Central memory CD4-positive, alpha-beta T cell (primary cell): ENCODE measurements at places on chromosomes 7 and 10.

GRCh38 chr10:81031774-81032173 lies 494.1 kb downstream of the SH2D4B start:
- no peak for DNase-seq

- no peak for DNase-seq
Observed at GRCh38 chr7:7570584-7570983, 3.9 kb downstream of the MIOS start.

DNA sequence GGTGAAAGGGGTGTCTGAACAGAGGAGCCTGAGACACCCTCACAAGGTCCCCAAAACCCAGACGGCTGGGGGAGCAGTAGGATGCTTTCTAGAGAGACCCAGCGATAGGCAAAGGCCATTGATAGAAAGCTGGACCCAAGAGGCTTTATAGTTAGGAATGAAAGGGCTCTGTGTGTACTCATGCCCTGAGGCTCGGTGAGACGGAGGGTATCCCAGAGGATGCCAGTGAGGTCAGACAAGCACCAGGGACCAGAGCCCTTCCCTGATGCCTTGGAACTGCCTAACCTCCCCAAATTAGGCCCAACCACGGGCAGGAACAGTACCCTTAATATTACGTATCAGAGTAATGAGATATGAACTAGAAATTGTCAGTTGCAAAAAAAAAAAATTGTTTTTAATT lies 48.6 kb upstream of the RTKN2 start:
- DNase-seq, result no peak

DNA sequence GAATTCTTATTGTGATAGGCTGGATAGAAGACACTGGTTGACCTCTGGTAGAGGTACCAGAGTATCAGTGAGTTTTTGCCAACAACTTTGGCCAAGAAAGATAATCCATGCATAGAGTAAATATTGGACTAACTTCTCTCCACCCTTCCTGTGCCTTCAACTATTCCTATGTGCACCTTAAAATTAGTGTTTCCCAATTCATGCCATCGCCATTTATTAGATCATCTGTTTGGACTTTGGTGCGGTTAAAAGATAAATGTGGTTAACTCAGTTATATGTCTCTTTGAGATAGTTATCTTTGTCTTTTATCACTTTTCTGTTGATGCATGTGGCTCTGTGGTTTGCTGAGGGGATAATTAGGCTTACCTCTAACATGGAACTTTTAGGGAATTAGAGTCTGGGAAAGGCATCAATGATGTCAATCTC lies 4.6 kb downstream of the PAPSS2 start:
- no peak for DNase-seq

GRCh38 chr7:127635659-127636285 lies 16.2 kb upstream of the SND1 start:
- no peak for DNase-seq

DNA sequence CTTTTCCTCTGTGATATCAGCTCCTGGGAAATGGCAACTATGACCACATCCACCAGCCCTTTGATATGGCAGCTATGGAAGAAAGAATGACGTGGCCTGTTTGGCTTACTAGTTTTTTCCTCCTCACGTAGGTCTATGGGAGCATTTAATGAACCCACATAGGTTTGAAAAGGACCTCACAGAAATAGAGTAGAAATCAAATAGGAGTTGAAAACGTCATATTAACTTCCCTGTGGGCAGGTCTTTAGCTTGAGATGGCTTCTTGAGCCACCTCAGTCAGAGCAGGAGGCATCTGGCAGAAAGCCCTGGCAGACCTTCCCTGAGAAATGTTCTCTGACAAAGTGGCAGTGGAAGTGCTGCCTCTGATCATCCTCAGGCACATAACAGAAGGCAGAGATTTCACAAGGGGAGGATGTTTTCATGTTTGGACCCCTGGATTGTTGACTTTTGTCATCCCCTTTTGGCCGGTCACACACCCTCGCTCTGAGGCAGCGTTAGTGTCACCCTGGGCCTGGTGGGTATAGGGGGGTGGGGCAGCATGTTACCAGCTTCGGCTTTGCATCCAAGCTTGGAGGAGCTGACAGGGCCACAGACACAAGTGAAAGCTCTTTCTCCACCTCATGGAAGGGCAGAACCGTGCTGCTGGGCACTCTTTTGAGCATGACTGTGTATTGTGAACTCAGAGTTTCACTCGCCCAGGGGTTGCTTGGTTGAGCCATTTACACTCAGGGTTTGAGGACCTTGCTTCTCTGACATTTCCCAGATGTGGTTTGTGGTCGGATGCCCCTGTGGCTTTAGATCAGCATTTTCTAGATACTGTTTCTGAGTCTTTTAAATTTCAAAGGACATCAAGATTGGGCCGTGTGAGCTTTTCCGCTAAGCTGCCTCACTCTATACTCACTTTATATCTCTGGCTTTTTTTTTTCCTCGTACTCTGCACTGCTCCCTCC lies 184.2 kb downstream of the STK31 start:
- DNase-seq, result peak; percentile 25

- DNase-seq, result no peak
Observed at GRCh38 chr10:117788911-117789310, 246.4 kb downstream of the EMX2 start.

GRCh38 chr7:36092221-36092771 lies 60.8 kb upstream of the EEPD1 start:
- no peak for DNase-seq

GRCh38 chr10:58140691-58141347 lies 126.9 kb downstream of the IPMK start:
- DNase-seq, result no peak

DNA sequence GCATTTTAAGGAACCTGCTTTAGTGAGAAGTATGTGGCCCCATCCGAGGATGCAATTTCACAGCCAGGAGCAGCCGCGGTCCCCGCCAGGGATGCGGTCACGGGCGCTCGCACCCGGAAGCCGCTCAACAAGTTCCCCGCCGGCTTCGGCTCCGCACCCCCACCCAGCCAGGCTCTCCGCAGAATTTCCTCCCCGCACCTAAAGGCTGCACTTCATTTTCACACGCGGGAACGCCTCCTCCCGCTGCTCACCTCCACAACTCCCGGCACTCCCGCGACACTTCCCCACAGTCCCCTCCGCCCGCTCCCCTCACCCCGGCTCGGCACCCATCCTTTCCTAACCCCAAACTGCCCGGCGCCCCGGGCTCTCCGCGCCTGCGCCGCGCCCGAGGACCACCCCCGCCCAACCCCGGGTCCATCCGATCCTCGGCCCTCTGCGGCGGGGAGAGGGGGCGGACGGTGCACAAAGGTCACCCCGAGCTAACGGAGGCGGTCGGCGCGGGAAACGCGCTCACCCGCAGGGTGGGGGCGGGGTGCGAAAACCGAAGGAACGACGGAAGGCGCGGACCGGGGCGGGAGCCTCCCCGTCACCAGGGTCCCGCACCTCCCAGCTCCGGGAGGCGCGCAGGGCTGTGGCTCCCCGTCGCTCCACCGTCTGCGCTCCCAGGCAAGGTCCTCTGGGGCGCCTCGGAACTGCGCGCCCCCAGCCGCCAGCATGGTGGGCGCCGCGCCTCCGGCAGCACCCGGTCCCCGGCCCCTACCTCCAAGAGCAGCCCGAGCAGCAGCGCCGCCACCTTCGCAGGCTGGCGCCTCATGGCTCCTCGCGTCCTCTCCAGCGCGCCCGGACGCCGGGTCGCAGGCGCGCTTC lies 558 bp downstream of the VOPP1 start:
- DNase-seq, result peak; percentile 74

GRCh38 chr10:119786117-119786769 lies 60.4 kb downstream of the INPP5F start:
- DNase-seq, result no peak

- no peak for DNase-seq
Observed at GRCh38 chr7:55185321-55185802, 166.5 kb downstream of the EGFR start.

- DNase-seq, result no peak
Observed at GRCh38 chr10:48976196-48976595, 36.6 kb upstream of the LRRC18 start.

- no peak for DNase-seq
Observed at GRCh38 chr10:52574697-52575096, 197.9 kb downstream of the MBL2 start.

DNA sequence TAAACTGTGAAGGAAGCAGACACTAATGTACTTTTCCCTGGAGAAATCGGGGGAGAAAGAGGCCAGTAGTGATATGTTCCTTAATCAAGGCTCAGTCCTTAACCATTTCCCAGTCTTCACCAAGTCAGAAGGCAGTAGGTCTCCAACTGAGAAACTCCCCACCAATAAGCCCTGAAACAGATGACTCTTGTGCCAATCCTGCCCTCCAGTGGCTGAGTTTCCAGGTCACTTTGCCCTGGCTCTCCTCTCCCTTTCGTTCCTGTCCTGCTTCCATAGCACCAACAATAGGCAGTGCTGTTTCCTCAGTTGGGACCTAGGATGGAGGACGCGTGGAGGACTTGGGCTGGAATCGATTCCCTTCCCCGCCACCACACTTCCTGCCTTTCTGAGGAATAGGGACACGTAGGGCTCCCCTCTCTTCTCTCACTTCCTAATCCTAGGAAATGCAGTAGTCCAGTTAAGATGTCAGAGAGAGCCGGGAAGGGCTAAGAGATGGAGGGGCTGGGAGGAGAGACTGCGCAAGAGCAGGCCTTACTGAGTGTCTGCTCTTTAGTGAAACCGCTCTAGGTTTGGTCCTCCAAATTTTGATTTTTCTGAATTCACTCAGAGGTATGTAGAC lies 23.4 kb downstream of the ATOH7 start:
- no peak for DNase-seq

- DNase-seq, result no peak
Observed at GRCh38 chr7:16504019-16504418, 22.6 kb upstream of the LRRC72 start.

- no peak for DNase-seq
Observed at GRCh38 chr10:112095731-112096130, 87.8 kb downstream of the GPAM start.

- peak; percentile 72 for DNase-seq
Observed at GRCh38 chr7:87216701-87217508, 2.6 kb downstream of the TMEM243 start.

DNA sequence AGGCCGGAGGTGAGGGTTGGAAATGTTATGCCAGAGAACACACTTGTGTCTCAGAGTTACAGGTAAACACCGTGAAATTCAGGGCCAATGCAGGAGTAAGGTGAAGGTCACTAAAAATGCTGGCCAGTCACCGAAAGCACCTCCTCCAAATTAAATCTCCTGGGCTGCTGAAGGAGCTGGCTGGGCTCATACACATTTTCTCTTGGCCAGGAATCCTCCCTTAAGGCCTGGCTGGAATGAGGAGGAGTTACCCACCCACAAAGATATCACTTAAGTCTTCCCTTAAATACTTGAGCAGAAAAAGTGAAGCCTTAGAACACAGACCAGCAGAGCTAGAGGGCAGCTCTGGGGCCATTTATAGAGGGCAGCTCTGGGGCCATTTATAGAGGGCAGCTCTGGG lies 46.3 kb downstream of the HTRA1 start:
- no peak for DNase-seq

GRCh38 chr7:99788554-99788953 lies 4.6 kb upstream of the CYP3A4 start:
- no peak for DNase-seq

- DNase-seq, result no peak
Observed at GRCh38 chr10:78780551-78780961, 288.2 kb upstream of the ZMIZ1 start.

DNA sequence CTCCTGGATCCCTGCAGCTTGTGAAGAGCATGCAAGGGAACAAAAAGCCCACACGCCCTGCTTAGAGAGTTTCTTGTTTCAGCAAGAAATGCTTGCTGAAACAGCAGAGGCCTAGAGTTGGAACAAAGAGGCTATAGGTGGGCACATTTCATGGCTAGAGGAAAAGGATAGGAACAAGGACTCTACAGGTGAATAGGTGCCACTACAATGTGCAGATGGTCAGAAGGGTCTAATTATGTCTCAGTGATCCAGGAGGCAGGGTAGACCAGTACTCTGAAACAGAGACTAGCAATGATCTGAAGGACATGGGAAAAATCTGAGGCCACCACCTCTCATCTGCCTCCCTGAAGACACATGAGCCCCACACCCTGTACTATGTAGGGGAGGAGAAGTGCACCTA lies 609.0 kb downstream of the REEP3 start:
- DNase-seq, result no peak

GRCh38 chr10:51960494-51960895 lies 261.1 kb upstream of the CSTF2T start:
- DNase-seq, result no peak

DNA sequence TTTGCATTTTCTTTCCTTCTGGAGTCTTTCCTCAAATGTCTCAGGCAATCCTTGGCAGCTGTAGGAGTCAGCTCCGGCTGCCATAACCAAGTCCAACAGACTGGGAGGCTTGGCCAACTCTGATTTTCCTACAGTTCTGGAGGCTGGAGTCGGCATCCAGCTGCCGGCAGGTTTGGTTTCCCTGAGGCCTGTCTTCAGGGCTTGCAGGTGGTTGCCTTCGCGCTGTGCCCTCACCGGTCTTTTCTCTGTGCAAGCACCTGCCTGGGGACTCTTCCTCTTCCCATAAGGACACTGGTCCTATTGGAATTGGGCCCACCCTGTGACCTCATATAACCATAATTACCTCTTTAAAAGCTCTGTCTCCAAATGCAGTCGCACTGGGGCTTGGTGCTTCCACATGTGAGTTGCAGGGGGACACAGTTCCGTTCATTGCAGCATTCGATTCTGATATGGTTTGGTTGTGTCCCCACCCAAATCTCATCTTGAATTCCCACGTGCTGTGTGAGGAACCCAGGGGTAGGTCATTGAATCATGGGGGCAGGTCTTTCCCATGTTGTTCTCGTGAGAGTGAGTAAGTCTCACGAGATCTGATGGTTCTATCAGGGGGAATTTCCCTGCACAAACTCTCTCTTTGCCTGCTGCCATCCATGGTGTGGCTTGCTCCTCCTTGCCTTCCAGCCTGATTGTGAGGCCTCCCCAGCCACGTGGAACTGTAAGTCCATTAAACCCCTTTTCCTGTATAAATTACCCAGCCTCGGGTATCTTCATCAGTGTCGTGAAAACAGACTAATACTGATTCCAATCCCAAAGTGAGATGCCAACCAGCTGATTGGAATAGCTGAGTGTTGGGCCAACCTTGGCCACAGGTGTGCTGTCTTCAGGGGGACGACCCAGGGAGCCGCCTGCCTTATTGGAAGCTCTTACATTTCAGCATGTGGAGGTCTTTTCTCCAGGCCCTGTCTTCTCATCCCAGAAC lies 7.9 kb downstream of the GALNTL5 start:
- no peak for DNase-seq

DNA sequence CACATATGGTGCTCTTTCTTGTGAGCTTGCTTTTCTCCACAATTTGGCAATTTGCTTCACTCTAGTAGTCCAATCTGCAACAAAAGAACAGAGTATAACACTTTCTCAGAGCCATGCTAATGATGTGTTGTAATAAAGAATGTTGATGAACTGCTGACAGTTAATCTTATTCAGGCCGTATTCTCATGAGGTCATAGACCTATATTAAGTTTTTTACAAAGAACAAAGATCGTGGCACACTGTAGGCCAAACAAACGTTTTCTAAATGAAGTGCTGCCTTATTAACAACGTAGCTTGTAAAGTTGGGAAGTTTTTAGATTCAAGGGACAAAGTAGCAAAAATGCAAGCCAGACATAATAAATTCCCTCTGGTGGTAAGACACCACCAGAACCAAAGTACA lies 160.1 kb downstream of the GALNT11 start:
- no peak for DNase-seq
